ENCODE measurements at places on chromosomes 12 and 14. TPM values are rescaled to one million over a fixed set of nuclear protein-coding genes. Genes with fewer than 3 reads are reported as not detected.

The AMDHD1 gene
- 0.30 TPM for total RNA-seq

The AKAP3 gene
- 0.71 TPM for total RNA-seq

The AMN gene
- 0.44 TPM for total RNA-seq

The HVCN1 gene
- total RNA-seq = 9.7 TPM

The NTN4 gene
- total RNA-seq = not detected

The TESPA1 gene
- 186 TPM for total RNA-seq

The KICS2 gene
- total RNA-seq = 16.6 TPM

The SART3 gene
- 85.8 TPM for total RNA-seq

The FAM186B gene
- 0.37 TPM for total RNA-seq

The ZC3H10 gene
- 7.7 TPM for total RNA-seq

The HOMEZ gene
- total RNA-seq = 13.3 TPM

The PLEKHA5 gene
- 3.2 TPM for total RNA-seq

The BICDL1 gene
- 127 TPM for total RNA-seq

The KRT74 gene
- total RNA-seq = not detected

The RNASE12 gene
- total RNA-seq = not detected

The TMCC3 gene
- 0.05 TPM for total RNA-seq

The GPR162 gene
- total RNA-seq = 0.11 TPM

The MMP14 gene
- 2.6 TPM for total RNA-seq

The MIP gene
- total RNA-seq = not detected

The ATXN3 gene
- total RNA-seq = 35.9 TPM

The PCED1B gene
- total RNA-seq = 49.9 TPM

The APOF gene
- total RNA-seq = not detected

The KLRF1 gene
- total RNA-seq = not detected

The KERA gene
- total RNA-seq = not detected

The ADCY4 gene
- total RNA-seq = 2.3 TPM

The PIK3C2G gene
- total RNA-seq = not detected

The KRT6C gene
- not detected for total RNA-seq

The CLEC1A gene
- total RNA-seq = not detected

The LTB4R2 gene
- 7.9 TPM for total RNA-seq

The DPY19L2 gene
- 0.91 TPM for total RNA-seq

The ARHGEF40 gene
- 0.16 TPM for total RNA-seq

The ZNF84 gene
- 21.3 TPM for total RNA-seq

The SERPINA6 gene
- total RNA-seq = not detected

The GPRC5A gene
- not detected for total RNA-seq

The BCL11B gene
- 34.9 TPM for total RNA-seq

The TAS2R31 gene
- 3.9 TPM for total RNA-seq

All from activated T-helper 2 cell treated with anti-CD3 and anti-CD28 coated beads, Interferon-gamma antibody, Interleukin-2, Interleukin-4, amounts not matched to agents 10 μg/mL and 5 μg/mL and 100 μg/mL, durations not matched to agents 14 hours and 24 hours and 36 hours (primary cell).